ENCODE measurements at places on chromosomes 12 and 14.
A peak's percentile ranks its signal among the peaks of the same experiment; 100 is the strongest.

- DNase-seq: no peak
Observed at GRCh38 chr12:71268598-71269280, 110.9 kb upstream of the TSPAN8 start.

DNA sequence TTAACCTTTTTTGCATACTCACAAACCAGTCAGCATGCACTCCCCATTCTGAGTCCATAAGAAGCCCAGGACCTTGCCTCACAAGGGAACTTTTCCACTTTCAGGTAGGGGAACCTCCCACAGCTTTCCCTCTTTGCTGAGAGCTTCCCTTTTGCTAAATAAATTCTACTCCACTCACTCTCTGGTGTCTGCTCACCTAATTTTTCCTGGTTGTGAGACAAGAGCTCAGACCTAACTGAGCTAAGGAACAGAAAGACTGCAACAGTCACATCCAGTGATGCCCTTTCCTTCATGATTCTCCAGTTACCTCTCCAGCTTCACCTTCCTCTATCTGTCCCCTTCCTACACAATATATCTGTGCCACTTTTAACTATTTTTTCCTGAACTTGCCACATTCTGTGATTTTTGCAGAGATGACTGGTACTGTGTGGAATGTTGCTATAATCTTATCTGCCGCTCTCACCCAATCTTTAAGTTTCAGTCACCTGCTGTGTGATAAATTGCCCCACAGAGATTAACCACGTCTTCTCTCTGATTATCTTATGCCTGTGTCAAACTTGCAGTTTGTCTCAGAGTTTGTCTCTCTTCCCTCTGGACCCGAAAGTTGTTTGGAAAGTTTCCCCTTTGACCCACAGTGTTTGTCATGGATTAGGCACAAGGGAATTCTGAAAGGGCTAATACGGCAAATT, 737.1 kb upstream of the FLRT2 start:
- DNase-seq: no peak

GRCh38 chr12:78275886-78276285, 445.2 kb downstream of the NAV3 start:
- no peak for DNase-seq

DNA sequence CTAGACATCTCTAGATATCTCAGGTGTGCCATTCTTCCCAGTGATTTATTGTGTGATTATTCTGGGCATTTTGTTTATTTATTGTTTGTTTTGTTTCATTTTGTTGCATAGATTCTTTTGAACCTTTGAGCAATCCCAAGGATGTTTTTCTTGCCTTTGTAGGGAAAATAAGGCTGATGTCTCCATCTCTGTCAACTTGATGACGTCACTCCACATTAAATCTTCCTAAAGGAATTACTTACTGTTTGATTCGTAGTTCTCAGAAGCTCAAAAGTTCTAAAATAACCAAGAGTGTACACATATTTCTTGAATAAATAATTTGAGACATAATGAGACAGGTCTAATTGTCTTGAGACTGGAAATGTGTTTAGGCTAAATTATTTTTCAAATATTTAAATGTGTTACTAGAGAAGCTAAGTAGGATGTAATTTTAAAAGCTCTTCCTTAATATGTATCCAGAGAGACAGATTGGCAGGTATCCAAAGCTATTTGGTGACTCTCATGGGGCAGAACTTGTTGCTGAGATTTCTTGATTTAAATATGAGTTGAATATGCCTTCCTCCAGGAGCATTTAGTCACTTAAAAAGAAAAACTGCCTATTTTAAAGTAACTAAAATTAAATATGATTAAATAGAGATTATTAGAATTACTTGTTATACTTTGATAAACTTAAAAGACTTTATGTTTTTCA, 128.7 kb downstream of the CNTN1 start:
- no peak for DNase-seq

GRCh38 chr12:650983-651382, 12.3 kb downstream of the NINJ2 start:
- DNase-seq: no peak

GRCh38 chr14:102805371-102805891, 28.2 kb downstream of the TRAF3 start:
- DNase-seq: peak; percentile 48

DNA sequence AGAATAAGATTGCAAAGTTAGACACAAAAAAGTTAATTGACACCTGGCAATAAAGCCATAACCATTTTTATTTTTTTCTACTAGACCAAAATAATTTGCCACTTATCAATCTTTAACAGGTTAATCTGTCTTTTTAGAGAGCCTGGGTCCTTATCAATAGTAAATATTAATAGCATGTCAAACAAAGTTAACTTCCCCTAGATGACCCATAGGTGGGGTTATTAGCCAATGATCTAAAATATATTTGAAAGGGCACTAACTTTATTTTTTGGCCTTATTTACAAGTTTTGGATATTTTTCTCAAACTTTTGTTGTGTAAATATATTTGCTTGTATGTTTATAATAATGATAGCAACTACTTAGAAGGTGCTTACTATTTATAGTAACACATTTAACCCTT, 3.9 kb downstream of the ANKRD33 start:
- no peak for DNase-seq

- DNase-seq: no peak
Observed at GRCh38 chr12:111976291-111976690, 36.7 kb downstream of the TMEM116 start.

DNA sequence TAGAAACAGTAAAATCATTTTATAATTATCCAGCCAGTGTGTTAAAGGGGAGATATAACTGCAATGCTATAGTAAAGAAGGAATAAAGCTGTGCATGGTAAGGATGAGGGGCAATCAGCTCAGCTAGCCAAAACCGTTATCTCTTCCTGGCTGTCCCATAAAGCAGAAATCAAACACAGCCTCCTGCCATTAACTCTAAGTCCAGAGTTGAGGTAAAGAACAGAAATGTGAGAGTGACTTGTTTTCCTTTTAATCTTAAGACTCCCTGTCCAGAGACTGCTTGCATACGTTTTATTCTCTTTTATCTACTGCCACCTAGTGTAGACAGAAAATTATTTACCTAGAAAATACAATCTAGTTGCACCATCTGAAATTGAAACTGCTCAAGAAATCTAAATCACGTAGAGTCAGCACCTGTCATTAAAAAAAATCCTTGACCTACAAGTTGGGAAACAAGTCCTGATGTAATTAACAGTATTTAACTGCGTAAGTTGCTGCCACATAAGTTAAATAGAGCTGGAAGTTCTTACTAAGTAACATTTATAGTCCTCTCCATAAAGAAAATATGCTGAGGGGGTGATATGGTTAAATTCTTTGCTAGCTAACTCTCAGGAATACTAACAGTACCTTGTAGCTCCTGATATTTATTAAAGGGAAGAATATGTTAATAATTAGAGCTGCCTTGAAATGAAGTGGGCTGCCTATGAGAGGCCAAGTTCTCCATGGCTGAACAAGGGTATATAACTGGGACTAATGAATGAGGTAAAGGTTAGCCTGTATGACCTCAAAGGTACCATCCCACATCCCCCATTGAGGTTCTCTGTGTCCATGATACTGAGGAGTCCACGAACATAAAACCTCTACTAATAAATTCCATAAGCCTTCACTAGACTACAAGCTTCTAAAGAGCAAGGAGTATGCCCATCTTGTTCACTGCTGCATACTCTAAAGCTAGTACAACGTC, 62.7 kb downstream of the GALNT4 start:
- DNase-seq: no peak

DNA sequence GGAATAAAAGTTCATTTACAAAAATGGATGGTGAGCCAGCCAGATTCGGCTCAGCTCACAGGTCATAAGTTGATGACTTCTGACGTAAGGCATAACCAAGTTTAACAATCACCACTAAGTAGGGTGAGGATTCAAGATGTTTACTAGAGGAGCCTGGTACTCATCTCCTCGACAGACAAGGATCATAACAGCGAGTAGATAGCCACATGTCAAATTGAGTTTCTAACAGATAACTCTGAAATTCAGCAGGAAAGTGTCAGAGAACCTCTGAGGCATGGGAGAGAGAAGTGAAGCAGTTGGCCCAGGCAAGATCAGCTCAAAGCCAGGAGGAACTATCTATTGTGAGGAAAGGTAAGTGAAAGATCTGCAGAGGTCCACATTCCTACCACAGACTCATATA, 208.7 kb downstream of the NELL2 start:
- no peak for DNase-seq

GRCh38 chr12:11706509-11707379, 57.3 kb downstream of the ETV6 start:
- DNase-seq: no peak

DNA sequence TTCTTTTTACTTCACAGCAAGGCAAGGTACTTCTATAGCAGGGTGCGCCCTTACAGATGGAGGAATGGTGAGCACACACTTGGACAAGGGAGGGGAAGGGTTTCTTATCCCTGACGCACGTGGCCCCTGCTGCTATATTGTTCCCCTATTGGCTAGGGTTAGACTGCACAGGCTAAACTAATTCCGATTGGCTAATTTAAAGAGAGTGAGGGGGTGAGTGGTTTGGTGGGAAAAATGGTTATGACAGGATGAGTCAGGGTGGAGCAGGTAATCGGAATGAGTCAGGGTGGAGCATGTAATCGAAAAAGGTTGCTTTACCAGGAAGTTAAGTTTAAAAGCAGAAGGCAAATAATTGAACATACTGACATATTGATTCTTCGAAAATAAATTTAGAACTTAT, 23.7 kb upstream of the RAB21 start:
- no peak for DNase-seq

DNA sequence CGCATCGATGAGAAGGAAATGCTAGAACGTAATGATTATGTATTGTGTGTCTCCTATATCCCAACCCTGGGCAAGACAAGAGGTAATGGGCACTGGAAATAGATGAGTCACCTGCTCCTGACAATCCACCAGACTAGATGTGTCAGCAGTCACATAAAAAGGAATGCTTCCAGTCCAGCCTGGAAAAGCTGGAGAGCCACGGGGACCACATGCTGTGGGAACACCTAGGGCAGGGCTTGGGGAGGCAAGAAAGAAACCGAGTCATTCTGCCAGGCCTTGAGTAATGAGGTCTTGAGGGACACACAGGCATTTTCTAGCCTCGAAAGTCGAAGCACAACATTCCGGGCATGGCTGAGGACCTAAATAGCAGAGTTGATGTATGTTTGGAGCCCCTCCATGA, 716.7 kb upstream of the TMEM132C start:
- no peak for DNase-seq

DNA sequence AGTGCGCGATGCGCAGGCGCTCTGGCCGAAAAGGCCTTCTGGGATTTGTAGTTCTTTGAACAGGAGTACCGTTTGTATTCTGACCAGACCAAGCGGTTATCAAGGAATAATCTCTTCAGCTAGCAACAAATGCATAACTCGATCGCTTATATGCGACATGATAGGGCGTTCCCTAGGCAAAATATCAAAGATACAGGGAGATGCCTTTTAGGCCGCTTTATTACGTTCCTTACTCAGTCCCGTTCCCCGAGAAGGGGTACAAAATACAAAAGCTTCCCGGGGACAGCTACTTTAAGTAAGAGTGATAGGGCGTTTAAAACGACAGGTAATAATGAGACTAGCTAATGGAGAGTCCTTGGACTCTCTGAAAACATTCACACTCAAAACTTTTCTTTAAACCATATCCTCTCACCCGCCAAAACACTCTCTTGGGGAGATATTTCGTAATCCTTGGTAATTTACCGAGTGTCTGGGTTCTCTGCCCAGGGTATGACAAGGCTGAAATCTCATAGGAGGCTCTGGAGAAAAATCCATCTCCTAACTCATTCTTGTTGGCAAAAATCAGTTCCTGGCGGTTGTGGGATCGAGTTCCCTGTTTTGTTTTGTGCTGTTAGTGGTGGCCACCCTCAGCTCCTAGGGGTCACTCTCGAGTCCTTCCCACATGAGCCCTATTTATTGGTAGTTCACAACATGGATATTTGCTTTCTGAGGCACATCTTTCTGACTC, 412 bp upstream of the SNW1 start:
- DNase-seq: peak; percentile 7

DNA sequence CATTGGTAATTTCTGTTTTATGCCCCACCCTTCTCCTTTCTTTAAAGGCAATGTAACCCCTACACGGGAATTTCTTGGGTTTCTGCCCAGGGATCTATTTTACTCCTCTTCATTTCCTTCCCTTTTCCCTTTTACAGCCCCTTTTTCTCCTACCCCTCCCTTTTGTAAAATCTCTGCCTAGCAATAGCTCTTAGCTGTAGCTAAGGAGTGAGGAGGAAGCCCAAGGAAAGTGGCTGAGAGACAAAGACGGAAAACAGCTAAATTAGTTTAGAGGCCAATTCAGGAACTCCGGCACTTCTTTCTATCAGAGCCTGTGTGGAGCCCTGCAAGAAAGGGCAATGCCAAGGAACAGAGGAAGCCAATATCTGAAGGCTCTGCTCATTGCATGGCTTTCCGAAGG, 40.3 kb downstream of the SOCS2 start:
- no peak for DNase-seq
